ENCODE measurements at places on chromosomes 6 and 20.

GRCh38 chr6:81890846-81891245, 138.4 kb upstream of the TENT5A start:
- DNase-seq, result no peak

DNA sequence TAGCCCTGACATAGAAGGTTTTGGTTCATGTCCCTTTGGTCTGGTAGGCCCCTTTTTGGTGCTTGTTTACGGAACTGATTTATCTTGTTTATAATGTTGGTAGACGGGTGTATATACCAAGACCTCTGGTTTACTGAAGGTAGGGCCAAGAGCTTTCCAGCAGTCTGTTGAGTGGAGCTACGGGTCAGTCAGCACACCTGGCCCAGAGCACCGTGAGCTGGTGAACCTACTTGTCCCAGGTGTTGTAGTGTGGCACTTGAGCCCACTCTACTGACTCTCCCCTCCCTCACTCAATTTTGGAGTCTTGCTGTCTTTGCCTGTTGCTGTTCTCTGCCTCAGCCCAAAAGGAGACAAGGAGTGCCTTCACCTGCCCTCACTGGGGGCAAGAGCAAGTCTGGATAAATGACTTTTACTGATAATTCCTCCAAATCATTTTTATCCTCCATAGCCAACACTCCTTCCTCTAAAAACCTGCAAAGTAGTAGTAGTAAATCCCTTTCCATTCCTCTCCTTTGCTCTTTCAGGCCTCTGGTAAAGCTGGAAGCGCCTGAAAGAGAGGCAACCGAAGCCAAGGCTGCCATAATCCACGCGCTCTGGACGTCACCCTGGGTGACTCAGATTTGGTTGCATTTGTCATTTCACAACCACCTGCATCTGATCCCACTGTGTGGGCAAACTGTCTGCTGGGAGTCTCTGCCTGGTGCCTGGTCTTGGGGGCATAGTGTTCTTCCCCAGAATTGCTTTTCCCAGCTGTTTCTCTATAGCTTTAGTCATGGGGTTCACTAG, 22.2 kb downstream of the RREB1 start:
- no peak for DNase-seq

GRCh38 chr6:77397561-77397960, 65.7 kb downstream of the HTR1B start:
- DNase-seq, result no peak

DNA sequence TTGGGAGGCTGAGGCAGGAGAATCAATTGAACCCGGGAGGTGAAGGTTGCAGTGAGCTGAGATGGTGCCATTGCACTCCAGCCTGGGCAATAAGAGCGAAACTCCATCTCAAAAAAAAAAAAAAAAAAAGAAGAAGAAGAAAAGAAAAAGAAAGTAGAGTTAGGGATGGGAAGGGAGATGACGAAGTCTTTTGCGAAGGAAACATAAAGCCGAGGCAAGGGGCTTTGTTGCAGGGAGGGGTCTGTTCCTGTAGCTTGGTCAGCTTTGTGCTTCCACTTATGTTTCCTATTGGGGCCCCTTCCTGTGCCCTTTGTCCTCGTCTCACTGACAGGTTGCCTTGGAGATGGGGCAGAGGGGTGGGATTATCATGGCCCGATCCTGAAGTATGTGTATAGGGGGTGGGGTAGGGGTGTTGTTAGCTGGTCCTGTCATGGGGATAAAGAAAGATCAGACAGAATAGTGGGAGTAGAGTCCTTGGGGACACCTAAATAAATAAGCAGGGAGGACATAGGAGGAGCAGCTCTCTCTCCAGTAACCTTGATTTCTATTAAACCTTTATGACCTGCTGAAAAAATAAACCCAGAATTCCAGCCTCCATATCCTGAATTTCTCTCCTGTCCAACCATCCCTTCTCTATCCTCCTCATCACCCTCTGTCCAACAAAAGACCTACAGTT, 1.1 kb upstream of the CLIC1 start:
- DNase-seq, result no peak

DNA sequence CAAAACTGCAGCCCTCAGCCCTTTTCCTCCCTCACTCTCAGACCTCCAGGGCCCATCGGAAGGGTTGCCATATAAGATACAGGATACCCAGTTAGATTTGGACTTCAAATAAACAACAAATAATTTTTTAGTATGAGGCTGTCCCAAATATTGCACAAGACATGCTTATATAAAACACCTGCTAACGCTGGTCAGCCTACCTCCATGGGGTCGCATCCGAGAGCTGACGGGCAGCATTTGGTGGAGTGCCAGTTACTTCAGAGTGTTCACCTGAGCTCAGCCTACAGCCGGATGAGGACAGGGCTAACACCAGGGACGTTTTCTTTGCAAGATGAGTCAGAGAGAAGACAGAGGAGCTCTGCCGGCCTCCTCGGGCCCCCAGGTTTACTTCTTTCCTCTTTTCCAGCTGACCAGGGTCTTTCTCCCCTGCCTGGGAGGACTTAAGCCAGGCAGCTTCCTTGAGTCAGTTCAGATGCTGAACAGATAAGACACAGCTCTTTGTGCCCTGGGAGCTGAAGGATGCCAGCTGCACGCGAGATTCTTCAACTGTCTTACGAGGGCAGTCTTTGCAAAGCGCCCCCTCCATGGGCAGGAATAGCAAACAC, 141.2 kb upstream of the KCNG1 start:
- DNase-seq, result no peak
